CD4-positive, CD25-positive, alpha-beta regulatory T cell (primary cell): ENCODE measurements at places on chromosomes 7 and 10. TPM values are rescaled to one million over a fixed set of nuclear protein-coding genes. Genes with fewer than 3 reads are reported as not detected.

Gene THAP5
- polyA plus RNA-seq = 33.7 TPM

Gene MMP21
- polyA plus RNA-seq = not detected

Gene MBL2
- not detected for polyA plus RNA-seq

Gene TSPAN33
- 0.96 TPM for polyA plus RNA-seq

Gene TFEC
- polyA plus RNA-seq = not detected

Gene INA
- not detected for polyA plus RNA-seq

Gene CALHM3
- polyA plus RNA-seq = not detected

Gene BAMBI
- polyA plus RNA-seq = not detected

Gene TUBAL3
- polyA plus RNA-seq = not detected

Gene FKBP9
- polyA plus RNA-seq = 0.37 TPM

Gene TECTB
- polyA plus RNA-seq = not detected

Gene SLC26A5
- not detected for polyA plus RNA-seq

Gene BMI1
- polyA plus RNA-seq = 28.5 TPM
